BJ (cell line): ENCODE measurements at places on chromosomes 2 and 18.

GRCh38 chr2:70050631-70051425, 36.4 kb upstream of the PCBP1 start:
- DNase-seq = no peak

- DNase-seq = no peak
These were observed 20.6 kb upstream of the ZNF804A start for GRCh38 chr2:184577743-184578142.

DNA sequence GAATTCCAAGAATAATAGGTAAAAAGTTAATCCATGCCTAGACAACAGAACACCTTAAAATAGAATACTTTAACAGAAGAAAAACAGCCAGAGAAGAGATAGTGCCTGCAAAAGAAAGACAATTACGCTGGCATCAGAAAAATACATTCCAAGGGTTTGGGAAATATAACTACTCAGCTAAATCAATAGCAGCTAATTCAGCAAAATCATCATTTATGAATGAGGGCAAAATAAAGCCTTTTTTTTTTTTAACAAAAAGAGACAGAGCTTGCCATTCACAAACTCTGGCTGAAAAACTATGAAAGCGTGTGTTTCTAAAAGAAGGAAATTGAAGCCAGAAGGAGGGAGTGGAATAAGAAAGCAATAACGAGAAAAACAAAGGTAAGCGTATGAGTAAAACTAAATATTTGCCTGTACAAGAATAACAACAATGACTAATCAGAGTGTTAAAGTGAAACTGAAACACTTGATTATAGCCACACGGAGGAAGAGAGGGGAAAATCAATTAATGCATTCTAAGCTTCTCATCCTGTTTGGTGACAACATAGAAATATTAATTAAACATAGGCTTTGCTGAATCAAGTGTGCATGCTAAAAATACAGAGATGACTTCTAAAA, 90.2 kb downstream of the EHD3 start:
- DNase-seq = no peak

- DNase-seq = no peak
These were observed 75.4 kb downstream of the CSRNP3 start for GRCh38 chr2:165544897-165545296.

GRCh38 chr2:168495524-168495923, 39.5 kb downstream of the CERS6 start:
- DNase-seq = no peak

DNA sequence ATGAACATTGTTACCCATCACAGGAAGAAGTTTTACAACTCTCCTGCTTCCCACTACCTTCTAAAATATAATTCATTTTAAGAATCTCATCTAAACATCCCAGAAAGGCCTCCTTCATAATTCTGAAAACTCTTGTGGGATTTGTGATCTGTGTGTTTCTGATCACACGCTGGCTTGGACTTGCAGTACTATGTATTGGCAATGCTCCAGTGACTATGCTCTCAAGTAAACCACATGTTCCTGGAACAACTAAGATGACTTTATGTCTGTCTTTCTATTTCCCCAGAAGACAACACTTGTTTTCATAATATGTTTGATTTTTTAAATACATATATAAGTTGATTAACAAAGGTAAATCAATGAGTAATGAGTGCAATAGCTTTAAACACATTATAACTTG, 376.6 kb upstream of the NETO1 start:
- no peak for DNase-seq

- no peak for DNase-seq
These were observed 89.4 kb downstream of the DYM start for GRCh38 chr18:49371073-49371472.

DNA sequence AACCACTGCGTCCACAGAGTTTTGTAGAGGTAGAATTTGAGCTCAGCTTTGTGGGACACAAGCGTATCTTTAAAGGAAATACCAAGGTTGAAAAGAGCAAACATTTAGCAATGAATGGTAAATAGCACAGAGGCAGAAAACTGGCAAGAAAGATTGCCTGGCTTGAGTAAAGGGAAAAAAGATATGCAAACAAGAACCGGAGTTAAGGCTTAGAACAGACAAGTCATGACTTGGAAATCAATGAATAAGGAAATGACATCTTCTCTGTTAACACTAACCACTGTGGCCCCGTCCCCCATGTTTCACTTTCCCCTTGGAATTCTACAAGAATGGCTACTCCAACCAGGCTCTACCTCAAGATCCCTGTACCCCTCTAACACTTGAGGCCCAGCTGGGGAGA, 3.8 kb downstream of the STAM2 start:
- no peak for DNase-seq
